ENCODE measurements at places on chromosomes 5 and 9.

DNA sequence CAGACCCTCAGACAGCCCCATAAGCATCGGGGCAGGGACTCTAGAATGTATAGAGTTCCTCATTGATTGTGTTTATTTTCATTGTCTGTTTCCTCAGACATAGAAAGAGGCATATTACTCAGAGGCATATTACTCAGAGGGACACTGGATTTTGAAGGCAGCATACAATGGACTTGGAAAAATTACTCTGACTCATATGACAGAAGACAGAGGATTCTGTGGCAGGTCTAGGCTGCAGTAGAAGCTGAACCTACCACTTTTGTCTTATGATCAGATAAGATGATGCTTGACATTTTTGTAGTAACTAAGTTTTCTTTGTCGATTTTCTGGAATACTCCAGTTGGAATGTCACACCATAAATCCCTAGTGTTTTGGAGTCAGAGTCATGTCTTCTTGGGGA lies 105.2 kb downstream of the ST8SIA4 start:
- H3K4me1 ChIP-seq: no peaks in the 10 kb centered on the region
- H3K27me3 ChIP-seq: no peaks in the 10 kb centered on the region
- no peak overlapping the region for H3K4me3 ChIP-seq
- H3K36me3 ChIP-seq: no peaks in the 10 kb centered on the region

GRCh38 chr5:143215690-143216089 lies 187.8 kb downstream of the NR3C1 start:
- no peak overlapping the region for H3K27ac ChIP-seq
- H3K36me3 ChIP-seq: no peaks in the 10 kb centered on the region
- H3K4me3 ChIP-seq: no peak overlapping the region
- no peak for DNase-seq

DNA sequence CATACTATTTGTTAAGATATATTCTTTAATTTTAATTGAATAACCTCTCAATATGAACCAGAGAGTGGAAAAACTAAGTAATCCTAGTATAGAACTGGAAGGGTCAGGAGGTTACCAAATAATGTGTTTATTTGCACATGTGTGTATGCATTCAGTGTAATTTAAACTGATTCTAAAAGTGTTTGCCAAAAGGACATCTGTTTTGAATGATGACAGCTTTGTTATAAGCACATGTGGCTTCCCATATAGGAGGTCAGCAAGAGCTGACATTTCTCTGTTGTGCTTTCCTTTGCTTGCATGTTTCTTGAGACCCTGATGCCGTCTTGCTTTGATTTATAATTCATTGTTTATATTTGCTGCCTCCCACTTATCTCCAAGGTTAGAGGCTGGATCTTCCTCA lies 383.4 kb downstream of the BRINP1 start:
- no peaks in the 10 kb centered on the region for H3K36me3 ChIP-seq
- no peak for DNase-seq
- peaks cover 5% of the 10 kb centered on the region for H3K27me3 ChIP-seq

GRCh38 chr5:148969291-148969690 lies 93.6 kb downstream of the SH3TC2 start:
- H3K4me1 ChIP-seq: peaks cover 53% of the 10 kb centered on the region
- no peak overlapping the region for H3K4me3 ChIP-seq
- no peaks in the 10 kb centered on the region for H3K27me3 ChIP-seq
- peak overlapping the region; percentile 94 for H3K27ac ChIP-seq
- DNase-seq: no peak

- no peak overlapping the region for H3K4me3 ChIP-seq
- no peaks in the 10 kb centered on the region for H3K36me3 ChIP-seq
- no peak overlapping the region for H3K27ac ChIP-seq
- DNase-seq: no peak
- H3K27me3 ChIP-seq: no peaks in the 10 kb centered on the region
Observed at GRCh38 chr9:69585571-69585970, 86.6 kb downstream of the APBA1 start.

- DNase-seq: no peak
- H3K4me1 ChIP-seq: no peaks in the 10 kb centered on the region
- H3K4me3 ChIP-seq: no peak overlapping the region
- no peaks in the 10 kb centered on the region for H3K27me3 ChIP-seq
- H3K36me3 ChIP-seq: no peaks in the 10 kb centered on the region
- H3K27ac ChIP-seq: no peak overlapping the region
Observed at GRCh38 chr9:85452841-85453240, 288.9 kb downstream of the AGTPBP1 start.

DNA sequence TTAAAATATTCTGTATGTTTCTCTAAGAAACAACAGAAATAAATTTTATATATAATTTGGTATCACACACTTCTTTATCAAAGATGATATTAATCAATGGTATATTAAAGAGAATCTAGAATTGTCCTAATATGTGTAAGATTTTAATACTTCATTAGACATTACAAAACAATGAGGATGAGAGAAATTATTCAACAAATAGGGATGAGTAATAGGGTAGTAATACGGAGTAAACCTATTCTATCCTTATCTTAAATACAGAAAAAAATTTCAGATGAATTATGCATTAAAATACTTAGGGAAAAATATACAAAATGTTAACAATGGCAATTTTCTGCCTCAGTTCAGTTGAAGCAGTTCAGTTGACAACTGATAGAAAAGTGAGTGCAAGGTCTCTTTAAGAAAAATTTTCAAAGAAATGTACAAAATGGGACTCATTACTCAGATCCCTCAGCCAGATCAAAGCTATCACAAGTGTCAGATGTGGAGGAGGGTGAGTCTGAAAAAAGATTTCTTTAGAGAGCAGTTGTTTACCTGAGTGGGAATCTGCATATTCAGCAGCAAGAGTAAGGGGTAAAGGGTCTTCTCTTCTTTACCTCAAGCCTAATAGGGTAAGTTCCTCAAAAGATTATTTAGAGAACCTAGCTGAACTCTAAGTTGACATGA lies 56.7 kb upstream of the GCNT4 start:
- H3K36me3 ChIP-seq: no peaks in the 10 kb centered on the region
- H3K4me3 ChIP-seq: no peak overlapping the region
- no peak for DNase-seq

DNA sequence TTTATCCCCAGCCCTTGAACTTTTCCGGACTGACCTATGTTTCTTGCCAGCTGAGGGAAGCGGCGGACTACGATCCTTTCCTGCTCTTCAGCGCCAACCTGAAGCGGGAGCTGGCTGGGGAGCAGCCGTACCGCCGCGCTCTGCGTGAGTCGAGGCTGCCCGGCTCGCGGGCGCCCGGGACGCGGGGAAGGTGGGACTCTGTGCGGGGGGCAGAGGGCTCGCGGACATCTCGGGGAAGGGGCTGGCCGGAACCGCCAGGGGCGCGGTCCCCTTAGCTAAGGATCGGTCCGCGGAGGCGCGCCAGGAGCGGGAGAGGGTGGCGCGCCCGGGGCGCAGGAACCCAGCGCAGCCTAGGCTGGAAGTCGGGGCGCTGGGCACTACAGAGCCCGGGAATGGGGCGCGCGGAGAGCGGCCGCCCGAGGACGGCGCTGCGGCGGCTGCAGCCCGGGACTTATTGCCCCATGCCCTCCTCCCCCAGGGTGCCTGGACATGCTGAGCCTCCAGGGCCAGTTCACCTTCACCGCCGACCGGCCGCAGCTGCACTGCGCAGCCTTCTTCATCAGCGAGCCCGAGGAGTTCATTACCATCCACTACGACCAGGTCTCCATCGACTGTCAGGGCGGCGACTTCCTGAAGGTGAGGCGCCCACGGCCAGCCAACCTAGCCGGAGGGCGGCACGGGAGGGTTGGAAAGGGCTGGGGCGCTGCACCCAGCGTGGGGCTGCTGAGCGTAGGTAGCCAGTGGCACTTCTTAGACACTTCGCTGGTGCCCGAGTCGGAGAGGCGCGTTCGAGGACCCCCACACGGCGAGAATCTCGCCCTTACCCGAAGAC lies 922 bp downstream of the CRHBP start:
- no peaks in the 10 kb centered on the region for H3K4me1 ChIP-seq
- DNase-seq: no peak
- H3K27ac ChIP-seq: no peak overlapping the region

GRCh38 chr5:179281694-179282093 lies 63.6 kb downstream of the ADAMTS2 start:
- no peak overlapping the region for H3K27ac ChIP-seq
- no peaks in the 10 kb centered on the region for H3K36me3 ChIP-seq
- DNase-seq: no peak
- H3K4me1 ChIP-seq: no peaks in the 10 kb centered on the region
- H3K27me3 ChIP-seq: no peaks in the 10 kb centered on the region
- H3K4me3 ChIP-seq: no peak overlapping the region

DNA sequence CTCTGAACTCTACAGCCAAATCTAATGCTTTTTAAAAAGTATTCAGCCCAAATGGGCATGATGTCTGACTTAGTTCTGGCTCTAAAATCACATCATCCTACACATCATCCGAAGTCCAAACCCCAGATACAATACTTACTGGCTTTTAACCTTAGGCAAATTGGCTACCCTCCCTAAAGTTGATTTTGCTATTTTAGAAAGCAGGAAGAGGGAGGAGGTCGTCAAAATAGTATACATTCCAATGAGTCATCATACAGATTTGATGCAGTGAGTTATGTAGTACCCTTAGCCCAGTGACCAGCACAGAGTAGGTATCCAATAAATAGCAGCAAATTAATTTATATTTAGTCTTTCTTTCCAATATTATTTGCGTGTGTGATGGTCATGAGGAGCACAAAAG lies 582.0 kb upstream of the TUSC1 start:
- H3K27me3 ChIP-seq: no peaks in the 10 kb centered on the region
- no peak for DNase-seq
- H3K27ac ChIP-seq: peak overlapping the region; percentile 97
- H3K4me3 ChIP-seq: no peak overlapping the region

- no peaks in the 10 kb centered on the region for H3K36me3 ChIP-seq
- H3K27me3 ChIP-seq: no peaks in the 10 kb centered on the region
- no peak overlapping the region for H3K4me3 ChIP-seq
Observed at GRCh38 chr5:1727571-1727970, 72.1 kb downstream of the MRPL36 start.

DNA sequence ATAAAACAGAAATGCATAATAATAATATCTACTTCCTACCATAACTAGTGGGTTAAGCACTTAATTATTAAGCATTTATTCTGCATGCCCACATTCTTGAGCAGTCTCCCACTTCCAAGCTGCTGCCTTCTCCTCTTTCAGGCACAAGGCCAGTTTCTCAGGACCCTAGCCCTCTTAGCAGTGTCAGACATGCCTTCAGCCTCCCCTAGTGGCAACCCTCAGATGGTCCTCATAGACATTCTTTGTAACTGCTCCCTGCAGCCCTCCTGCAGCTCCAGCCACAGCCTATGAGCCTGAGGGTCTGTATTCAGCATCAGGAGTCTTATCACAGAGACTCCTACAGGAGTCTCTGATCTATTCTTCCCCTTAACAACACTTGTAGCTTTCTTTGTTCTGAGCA lies 3.9 kb downstream of the IL9 start:
- DNase-seq: no peak
- H3K4me1 ChIP-seq: no peaks in the 10 kb centered on the region
- no peaks in the 10 kb centered on the region for H3K27me3 ChIP-seq
- no peaks in the 10 kb centered on the region for H3K36me3 ChIP-seq

Measured in RWPE2 (cell line).